ENCODE measurements at places on chromosomes 11 and 22. TPM values are rescaled to one million over a fixed set of nuclear protein-coding genes. Genes with fewer than 3 reads are reported as not detected.

Gene CCDC34
- total RNA-seq: 30.4 TPM

Gene OR10A4
- total RNA-seq: not detected

Gene MUC5AC
- 1.4 TPM for total RNA-seq

Gene MAP6
- 4.3 TPM for total RNA-seq

Gene CEND1
- 0.89 TPM for total RNA-seq

Gene TMPRSS5
- 2.6 TPM for total RNA-seq

Gene PTPRCAP
- total RNA-seq: 1.1 TPM

Gene ACTN3
- 0.57 TPM for total RNA-seq

Gene KCNK7
- total RNA-seq: 1.1 TPM

Gene DDI1
- total RNA-seq: not detected

Gene SAA4
- total RNA-seq: not detected

Gene ARHGAP32
- 50.7 TPM for total RNA-seq

Gene MYRF
- 29.6 TPM for total RNA-seq

Gene OR4S1
- not detected for total RNA-seq

Gene SCN3B
- total RNA-seq: 2.5 TPM

Gene PTPN5
- 0.48 TPM for total RNA-seq

Gene KRTAP5-8
- total RNA-seq: not detected

Gene C11orf87
- 0.33 TPM for total RNA-seq

Gene SLC22A9
- total RNA-seq: 0.19 TPM

Gene APLNR
- total RNA-seq: 0.36 TPM

Gene RAB36
- total RNA-seq: 6.8 TPM

Gene MUC5B
- 0.48 TPM for total RNA-seq

Gene APOA5
- not detected for total RNA-seq

Gene ZBTB3
- total RNA-seq: 10.1 TPM

Gene PRODH
- total RNA-seq: 16.1 TPM

Gene C22orf42
- total RNA-seq: 4.6 TPM

Gene YPEL1
- total RNA-seq: 19.3 TPM

Gene FXYD6
- total RNA-seq: 22.9 TPM

Gene KCNC1
- total RNA-seq: 1.8 TPM

Gene KRTAP5-2
- not detected for total RNA-seq

Gene TREH
- total RNA-seq: 0.33 TPM

Gene NCF4
- total RNA-seq: not detected

Gene SEPTIN3
- total RNA-seq: 3.7 TPM

Gene RAG2
- total RNA-seq: not detected

Gene OR51B4
- not detected for total RNA-seq

Gene ATG2A
- total RNA-seq: 30.8 TPM

Gene MRGPRX4
- total RNA-seq: not detected

Gene PVALB
- total RNA-seq: 0.75 TPM

Gene AHNAK
- 302 TPM for total RNA-seq

Gene MICAL3
- total RNA-seq: 36.4 TPM

Gene MS4A6A
- total RNA-seq: 4.2 TPM

Gene OR9Q1
- not detected for total RNA-seq

Gene CFAP300
- 4.1 TPM for total RNA-seq

Gene MUC15
- total RNA-seq: 6.9 TPM

Gene LDHAL6A
- not detected for total RNA-seq

Gene GLYATL1
- total RNA-seq: 2.5 TPM

Gene POU2F3
- 4.3 TPM for total RNA-seq

Gene OR52A1
- total RNA-seq: not detected

Gene GGT5
- total RNA-seq: 0.14 TPM

Gene TMEM132A
- total RNA-seq: 218 TPM

Gene PTGDR2
- 2.6 TPM for total RNA-seq

Gene OSM
- total RNA-seq: not detected

Gene IL17REL
- not detected for total RNA-seq
